ENCODE measurements at places on chromosomes 11 and 22. TPM values are rescaled to one million over a fixed set of nuclear protein-coding genes. Genes with fewer than 3 reads are reported as not detected.

The KCNJ11 gene
- 1.4 TPM for total RNA-seq

The C11orf91 gene
- total RNA-seq, result not detected

The CCDC87 gene
- total RNA-seq, result not detected

The PNPLA3 gene
- 0.37 TPM for total RNA-seq

The WBP2NL gene
- 5.2 TPM for total RNA-seq

The TESMIN gene
- 1.0 TPM for total RNA-seq
